Heart right ventricle (tissue), 16 donors: ENCODE measurements at places on chromosomes 4 and X. TPM values are rescaled to one million over a fixed set of nuclear protein-coding genes. Genes with fewer than 3 reads are reported as not detected.

ARL9 gene
- total RNA-seq: not detected

DNA sequence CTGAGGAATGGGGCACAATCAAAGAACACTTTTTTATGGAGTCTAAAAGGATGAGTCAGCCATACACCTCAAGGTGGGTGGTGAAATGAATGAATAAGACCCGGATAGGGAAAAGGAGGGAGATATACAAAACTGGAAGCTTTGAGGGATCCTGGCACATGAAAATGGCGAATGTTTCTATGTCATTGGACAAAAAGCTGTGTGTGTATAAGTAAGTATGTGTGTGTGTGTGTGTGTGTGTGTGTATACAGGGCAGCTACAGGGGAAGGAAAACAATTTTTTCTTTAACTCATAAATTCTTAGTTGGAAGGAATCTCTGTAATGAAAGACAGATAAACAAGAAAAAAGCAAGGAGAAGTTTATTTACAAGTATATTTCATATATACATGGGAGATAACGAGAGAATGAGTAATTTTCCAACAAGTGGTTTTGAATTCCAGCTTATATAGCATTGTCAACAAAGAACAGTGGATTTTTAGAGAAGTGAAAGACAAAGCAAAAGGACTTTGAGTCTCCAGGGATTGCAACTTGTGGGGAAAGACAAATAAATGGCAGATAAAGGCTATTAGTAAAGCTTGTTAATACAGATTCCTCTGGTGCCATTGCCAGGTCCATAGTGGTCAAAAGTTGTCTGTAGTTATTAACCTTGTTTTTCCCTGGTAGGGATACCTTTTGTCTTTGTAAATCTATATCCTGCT is 99.7 kb downstream of the MMRN1 start:
- no peaks in the 10 kb centered on the region for H3K27me3 ChIP-seq
- no peaks in the 10 kb centered on the region for H3K4me1 ChIP-seq
- no peak overlapping the region for H3K27ac ChIP-seq
- no peak for DNase-seq
- no peaks in the 10 kb centered on the region for H3K36me3 ChIP-seq

GRCh38 chrX:3711331-3711917 is 2.0 kb downstream of the PRKX start:
- no peaks in the 10 kb centered on the region for H3K36me3 ChIP-seq
- H3K4me3 ChIP-seq: peak overlapping the region; percentile 69
- H3K27me3 ChIP-seq: no peaks in the 10 kb centered on the region
- H3K27ac ChIP-seq: peak overlapping the region; percentile 82
- peak; percentile 33 for DNase-seq

GRCh38 chr4:10738826-10739489 is 54.4 kb upstream of the CLNK start:
- H3K4me1 ChIP-seq: no peaks in the 10 kb centered on the region
- no peak overlapping the region for H3K4me3 ChIP-seq
- H3K27me3 ChIP-seq: peaks cover 15% of the 10 kb centered on the region
- no peak overlapping the region for H3K27ac ChIP-seq
- H3K36me3 ChIP-seq: no peaks in the 10 kb centered on the region
